ENCODE measurements at places on chromosomes 4 and X.

DNA sequence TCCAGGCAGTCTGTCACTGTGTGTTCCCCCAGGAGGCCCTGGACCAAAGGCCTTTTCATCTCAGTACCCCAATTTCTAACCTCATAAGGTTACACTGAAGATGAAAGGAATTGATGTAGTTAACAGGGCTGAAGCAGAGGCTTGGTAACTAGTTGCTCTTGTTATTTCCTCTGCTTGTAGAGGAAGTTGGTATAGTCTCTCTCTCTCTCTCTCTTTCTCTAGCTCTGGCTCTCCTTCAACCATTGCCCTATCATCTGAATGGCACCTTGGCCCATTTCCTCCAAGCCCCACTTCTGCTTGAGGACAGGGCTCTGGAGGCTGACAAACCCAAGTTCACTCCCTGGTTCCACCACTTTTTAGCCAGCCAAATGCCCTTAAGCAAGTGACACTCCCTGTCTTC is 96.1 kb downstream of the MAMLD1 start:
- H3K4me3 ChIP-seq: no peak overlapping the region
- no peaks in the 10 kb centered on the region for H3K36me3 ChIP-seq
- no peak overlapping the region for H3K27ac ChIP-seq

GRCh38 chrX:63754136-63754859 is 30.7 kb downstream of the ARHGEF9 start:
- peaks cover 3% of the 10 kb centered on the region for H3K27me3 ChIP-seq
- DNase-seq: peak; percentile 3
- peaks cover 26% of the 10 kb centered on the region for H3K4me1 ChIP-seq
- peak overlapping the region; percentile 97 for H3K27ac ChIP-seq
- no peaks in the 10 kb centered on the region for H3K36me3 ChIP-seq
- H3K4me3 ChIP-seq: peak overlapping the region; percentile 97

- no peak overlapping the region for H3K27ac ChIP-seq
- H3K36me3 ChIP-seq: no peaks in the 10 kb centered on the region
- no peaks in the 10 kb centered on the region for H3K27me3 ChIP-seq
Measured at GRCh38 chr4:167452922-167453430, 218.7 kb upstream of the SPOCK3 start.

DNA sequence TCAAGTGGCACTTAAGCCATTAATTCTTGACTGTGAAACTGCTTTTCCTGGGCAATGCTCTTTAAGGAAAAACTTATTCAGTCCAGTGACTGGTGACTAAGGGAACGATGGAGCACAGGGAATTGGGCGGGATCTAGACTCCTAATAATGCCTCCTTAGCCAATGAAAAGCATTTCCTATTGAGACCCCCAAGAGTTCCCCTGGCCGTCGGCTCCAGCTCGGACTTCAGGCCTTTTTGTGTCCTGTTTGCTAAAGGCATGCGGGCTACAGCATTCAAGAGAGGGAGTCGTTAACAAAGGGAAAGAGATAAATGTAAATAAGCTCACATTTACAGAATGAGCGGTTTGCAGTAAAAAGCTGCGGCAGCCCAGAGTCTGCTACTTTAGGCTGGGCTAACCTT is at the start of gene LPAR4:
Gene LPAR4 (plus strand): TSS at position 232 of the 400 bp plus-strand sequence. CDS start 7,150 bp downstream, outside the sequence.
- H3K36me3 ChIP-seq: no peaks in the 10 kb centered on the region
- H3K27me3 ChIP-seq: no peaks in the 10 kb centered on the region
- no peak within 1 kb of the TSS for H3K4me3 ChIP-seq
- no peak within 1 kb of the TSS for H3K27ac ChIP-seq
- no peaks in the 10 kb centered on the region for H3K4me1 ChIP-seq
- no peak for DNase-seq

- H3K36me3 ChIP-seq: no peaks in the 10 kb centered on the region
- no peaks in the 10 kb centered on the region for H3K4me1 ChIP-seq
- DNase-seq: no peak
- H3K27me3 ChIP-seq: peaks cover 26% of the 10 kb centered on the region
- no peak overlapping the region for H3K27ac ChIP-seq
- H3K4me3 ChIP-seq: no peak overlapping the region
Measured at GRCh38 chr4:163367651-163368050, 24.0 kb downstream of the NPY5R start.

Data from stimulated activated naive B cell treated with anti-CD40 and anti-IgM and Interleukin-4, amounts not matched to agents 10 μg/mL and 1 μg/mL and 100 μg/mL, for 72 hours (primary cell).